ENCODE measurements at places on chromosomes 5 and 9.

- DNase-seq: no peak
Observed at GRCh38 chr5:68273717-68274409, 58.3 kb downstream of the PIK3R1 start.

DNA sequence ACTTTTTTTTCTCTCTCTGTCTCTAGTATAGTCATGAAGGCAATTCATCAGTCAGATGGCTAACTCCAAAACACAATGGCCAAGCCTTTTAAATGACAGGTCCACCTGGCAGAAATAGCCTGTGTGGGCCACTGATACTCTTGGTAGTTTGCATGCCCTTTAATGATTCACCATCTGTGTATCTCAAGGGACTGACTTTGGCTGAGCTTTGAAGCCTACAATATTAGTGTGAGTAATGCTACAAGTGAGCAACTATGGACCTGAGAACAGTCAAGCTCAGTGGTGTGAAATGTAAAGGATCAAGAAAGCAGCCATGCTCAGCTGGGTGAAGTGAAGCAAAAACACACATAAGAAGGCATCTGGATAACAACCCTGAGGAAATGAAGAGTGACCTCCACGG is 506.9 kb downstream of the TLE1 start:
- no peak for DNase-seq

- DNase-seq: no peak
Observed at GRCh38 chr5:59035681-59036080, 452.8 kb downstream of the RAB3C start.

DNA sequence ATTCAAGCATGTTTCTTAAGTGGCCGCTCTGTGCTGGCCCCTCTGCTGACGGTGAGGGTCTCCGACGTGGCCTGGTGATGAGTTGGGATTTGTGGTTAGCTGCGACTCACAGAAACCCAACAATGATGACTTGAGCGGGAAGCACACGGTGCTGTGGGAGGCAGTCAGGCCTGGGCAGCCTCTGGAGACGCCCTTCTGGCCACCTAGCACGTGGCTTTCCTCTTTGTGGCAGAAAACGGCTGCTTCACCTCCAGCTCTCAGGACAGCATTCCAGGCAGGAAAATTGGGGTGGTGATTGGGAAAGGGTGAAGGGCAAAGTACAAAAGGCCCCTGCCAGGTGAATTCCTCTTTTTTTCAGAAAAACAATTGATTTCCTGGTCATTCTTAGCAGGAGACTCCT is 17.5 kb upstream of the IER5L start:
- no peak for DNase-seq

- no peak for DNase-seq
Observed at GRCh38 chr9:131697097-131697496, 42.8 kb downstream of the RAPGEF1 start.
